ENCODE measurements at places on chromosomes 2 and 18.

- no peak for DNase-seq
Observed at GRCh38 chr2:185608799-185609198, 129.8 kb upstream of the FSIP2 start.

DNA sequence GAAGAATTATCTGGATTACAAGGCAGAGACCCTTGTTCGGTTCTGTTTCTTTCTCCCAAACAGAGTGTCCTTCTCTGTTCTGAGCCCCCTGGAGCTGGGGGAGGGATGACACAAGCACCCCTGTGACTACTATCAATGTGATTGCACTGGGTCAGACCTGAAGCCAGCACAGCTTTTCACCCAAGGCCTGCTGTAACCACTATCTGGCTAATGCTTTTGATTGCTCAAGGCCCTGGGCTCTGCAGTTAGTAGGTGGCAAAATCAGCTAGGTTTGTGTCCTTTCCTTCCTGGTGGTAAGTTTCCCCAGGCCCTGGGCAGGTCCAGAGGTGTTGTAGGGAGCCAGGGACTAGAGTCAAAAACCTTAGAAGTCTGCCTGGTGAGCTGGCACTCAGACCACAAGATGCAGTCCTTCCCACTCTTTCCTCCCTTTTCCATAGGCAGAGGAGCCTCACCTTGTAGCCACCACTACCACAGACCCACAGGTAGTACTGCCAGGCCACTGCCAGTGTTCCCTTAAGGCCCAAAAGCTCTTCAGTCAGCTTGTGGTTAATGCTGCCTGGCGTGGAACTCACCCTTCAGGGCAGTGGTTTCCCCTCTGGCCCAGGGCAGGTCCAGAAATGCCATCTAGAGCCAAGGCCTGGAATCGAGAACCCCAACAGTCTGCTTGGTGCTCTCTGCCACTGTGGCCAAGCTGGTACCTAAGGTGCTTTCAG lies 83.0 kb downstream of the FAM117B start:
- no peak for DNase-seq

GRCh38 chr2:118380915-118381653 lies 292.8 kb downstream of the INSIG2 start:
- no peak for DNase-seq

DNA sequence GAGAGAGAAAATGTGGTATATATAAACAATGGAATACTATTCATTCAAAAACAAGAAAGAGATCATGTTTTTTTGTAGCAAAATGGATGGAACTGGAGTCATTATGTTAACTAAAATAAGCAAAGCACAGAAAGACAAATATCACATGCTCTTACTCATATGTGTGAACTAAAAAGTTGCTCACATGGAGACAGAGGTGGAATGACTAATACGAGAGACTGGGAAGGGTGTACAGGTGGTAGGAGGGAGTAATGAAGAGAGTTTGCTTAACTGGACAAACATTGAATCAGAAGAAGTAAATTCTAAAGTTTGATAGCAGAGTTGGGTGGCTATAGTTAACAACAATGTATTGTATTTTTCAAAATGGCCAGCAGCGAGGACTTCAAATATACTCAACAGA lies 1080.7 kb upstream of the CHAC2 start:
- DNase-seq = no peak

- no peak for DNase-seq
Observed at GRCh38 chr2:37632310-37632709, 39.1 kb downstream of the CDC42EP3 start.

- no peak for DNase-seq
Observed at GRCh38 chr2:199716807-199717586, 134.0 kb downstream of the FTCDNL1 start.

- no peak for DNase-seq
Observed at GRCh38 chr18:43526426-43527145, 249.3 kb upstream of the SYT4 start.

GRCh38 chr2:28906376-28906775 lies 11.9 kb downstream of the WDR43 start:
- DNase-seq = no peak

- no peak for DNase-seq
Observed at GRCh38 chr2:182182436-182182835, 196.8 kb downstream of the PPP1R1C start.

- no peak for DNase-seq
Observed at GRCh38 chr18:24923138-24923537, 428.8 kb downstream of the ZNF521 start.

DNA sequence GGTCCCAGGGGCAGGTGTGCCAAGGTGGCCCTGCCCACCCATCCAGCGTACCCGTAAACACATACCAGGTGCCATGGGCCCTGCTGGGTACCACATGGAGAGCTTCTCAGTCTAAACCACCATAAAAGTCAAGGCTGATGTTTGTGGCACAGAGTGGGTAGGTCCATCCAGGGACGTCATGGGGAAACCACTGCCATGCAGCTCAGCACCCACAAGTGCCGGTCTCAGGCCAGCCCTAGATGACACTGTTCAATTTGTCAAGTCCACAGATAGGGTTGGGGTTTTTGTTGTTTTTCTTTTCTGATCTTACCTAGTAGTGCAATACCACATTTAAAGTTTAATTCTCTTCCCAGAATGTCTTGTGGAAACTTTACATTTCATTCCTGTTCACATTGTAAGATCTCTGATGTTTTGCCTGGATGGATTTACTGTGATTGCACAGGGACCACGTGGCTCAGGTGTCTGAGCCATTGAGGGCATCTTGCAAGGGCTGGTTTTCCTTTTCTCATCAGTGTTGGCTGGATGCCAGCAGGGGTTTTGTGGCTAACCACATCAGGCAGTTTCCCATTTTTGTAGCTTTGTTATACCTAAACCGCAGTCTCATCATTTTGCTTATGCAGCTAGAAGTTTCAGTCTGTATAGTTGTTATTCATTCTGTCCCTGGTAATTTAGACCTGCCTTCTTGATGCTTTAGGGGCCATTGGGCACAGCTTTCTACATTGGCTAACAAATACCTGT lies 64.7 kb downstream of the STK25 start:
- DNase-seq = peak; percentile 88

DNA sequence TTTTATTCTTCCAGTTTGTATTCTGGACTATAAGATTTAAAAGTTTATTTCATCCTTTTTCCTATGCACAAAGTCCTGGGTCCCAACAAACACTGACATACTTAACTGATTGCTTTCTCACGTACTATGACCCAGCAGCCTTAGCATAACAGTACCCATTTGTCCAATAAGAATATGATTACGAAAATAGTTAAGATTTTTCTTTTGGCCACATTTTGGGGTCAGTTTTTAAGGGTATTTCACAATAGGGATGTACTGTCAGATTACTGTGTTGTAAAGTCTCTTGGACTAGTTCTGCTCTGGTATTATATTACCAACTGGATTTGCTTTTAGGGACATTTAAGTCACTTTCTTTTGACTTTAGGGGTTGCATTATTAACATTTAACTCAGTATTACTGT lies 46.1 kb downstream of the TTC39C start:
- no peak for DNase-seq

- no peak for DNase-seq
Observed at GRCh38 chr2:126496493-126496892, 159.5 kb upstream of the GYPC start.

GRCh38 chr2:205593891-205594290 lies 88.4 kb upstream of the NRP2 start:
- DNase-seq = no peak

Data from CD4-positive, alpha-beta T cell treated with Interleukin-6 at 100 ng/mL for 8 hours (primary cell).